ENCODE measurements at places on chromosomes 3 and 15.

- DNase-seq: no peak
Measured at GRCh38 chr3:141279077-141279967, 47.7 kb downstream of the PXYLP1 start.

GRCh38 chr3:172259111-172259541, 189.1 kb downstream of the GHSR start:
- DNase-seq: no peak

DNA sequence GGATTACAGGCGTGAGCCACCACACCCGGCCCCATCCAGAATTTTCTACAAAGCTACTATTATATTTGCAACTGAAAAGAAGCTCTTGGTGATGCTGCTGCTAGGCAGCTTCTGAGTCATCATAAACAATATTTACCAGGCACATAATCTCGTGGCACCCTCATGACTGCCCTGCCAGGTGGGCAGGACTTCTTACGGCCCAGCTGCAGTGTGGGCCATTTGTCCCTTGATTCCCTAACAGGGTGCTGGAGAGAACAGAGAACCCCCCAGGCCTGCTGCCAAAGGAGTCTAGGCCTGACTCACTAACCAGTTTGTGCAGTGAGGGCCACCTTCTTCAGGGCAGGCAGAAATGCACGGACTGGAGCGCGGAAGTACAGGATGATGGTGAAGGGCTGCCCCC, 4.9 kb downstream of the EPB42 start:
- DNase-seq: no peak

GRCh38 chr3:167008791-167009190, 371.3 kb downstream of the ZBBX start:
- no peak for DNase-seq

DNA sequence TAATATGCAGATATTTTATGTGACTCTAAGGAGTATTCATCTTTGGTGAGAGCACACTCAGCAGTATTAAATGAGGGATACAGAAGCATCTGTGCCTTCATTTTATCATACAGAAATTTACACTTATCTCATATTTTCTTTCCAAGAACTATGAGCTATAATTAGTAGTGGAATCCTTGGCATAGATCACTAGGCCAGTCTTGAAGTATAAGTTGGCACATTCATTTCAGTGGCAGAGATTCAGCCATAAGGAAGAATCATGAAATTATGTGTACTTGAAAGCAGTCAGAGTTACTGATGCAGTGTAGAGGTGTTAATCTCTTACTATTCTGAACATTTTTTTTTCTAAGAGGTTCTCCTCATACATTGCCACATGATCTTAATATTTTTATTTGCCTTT, 393.6 kb upstream of the GOLIM4 start:
- no peak for DNase-seq

DNA sequence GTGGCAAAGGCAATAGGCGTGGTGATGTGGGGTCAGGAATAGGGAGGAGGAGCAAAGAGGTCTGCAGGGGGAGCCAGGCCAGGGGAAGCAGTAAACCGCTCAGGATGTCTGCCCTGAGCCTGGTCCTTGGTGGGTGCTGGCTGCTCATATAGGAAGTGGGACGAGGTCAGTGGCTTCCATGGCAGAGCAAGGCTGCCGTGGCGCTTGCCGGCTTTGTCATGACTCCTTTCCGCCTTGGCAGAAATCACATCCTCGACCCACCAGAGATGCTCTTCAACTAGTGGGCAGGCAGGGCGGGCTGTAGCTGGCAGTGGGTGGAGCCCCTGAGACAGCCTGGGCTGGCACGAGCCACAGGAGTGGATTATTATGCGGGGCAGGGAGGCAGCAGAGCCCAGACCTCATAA, 13.1 kb upstream of the SKOR1 start:
- DNase-seq: no peak

GRCh38 chr3:159948429-159949144, 40.0 kb upstream of the IL12A start:
- no peak for DNase-seq

GRCh38 chr3:148998715-148999423, 7.5 kb downstream of the GYG1 start:
- DNase-seq: no peak

DNA sequence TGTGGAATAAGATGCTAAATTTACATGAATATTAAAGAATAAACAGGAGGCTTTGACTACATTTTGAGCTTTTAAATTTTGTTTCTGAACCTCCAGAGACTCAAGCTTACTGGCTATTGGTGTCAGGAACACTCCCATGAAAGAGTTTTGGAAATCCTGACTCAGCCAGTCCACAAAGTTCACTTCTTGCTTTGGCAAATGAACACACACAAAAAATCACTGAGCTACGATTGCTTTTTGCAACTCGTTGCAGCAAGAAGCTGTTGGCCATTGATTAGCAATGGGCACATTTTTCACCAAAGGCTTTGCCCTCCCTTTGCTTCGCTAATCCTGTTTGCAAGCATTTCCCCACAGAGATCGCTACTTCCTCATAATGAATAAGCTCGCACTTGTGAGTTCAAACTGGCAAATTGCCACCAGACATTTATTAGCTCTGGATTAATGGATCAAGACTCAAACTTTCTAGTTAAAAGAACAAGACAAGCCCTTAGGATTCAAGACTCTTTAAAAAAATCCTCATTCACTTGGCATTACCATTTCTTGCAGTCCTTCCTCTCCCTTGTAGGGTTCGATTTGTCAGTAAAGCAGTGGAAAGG, 343.2 kb upstream of the ONECUT1 start:
- no peak for DNase-seq

DNA sequence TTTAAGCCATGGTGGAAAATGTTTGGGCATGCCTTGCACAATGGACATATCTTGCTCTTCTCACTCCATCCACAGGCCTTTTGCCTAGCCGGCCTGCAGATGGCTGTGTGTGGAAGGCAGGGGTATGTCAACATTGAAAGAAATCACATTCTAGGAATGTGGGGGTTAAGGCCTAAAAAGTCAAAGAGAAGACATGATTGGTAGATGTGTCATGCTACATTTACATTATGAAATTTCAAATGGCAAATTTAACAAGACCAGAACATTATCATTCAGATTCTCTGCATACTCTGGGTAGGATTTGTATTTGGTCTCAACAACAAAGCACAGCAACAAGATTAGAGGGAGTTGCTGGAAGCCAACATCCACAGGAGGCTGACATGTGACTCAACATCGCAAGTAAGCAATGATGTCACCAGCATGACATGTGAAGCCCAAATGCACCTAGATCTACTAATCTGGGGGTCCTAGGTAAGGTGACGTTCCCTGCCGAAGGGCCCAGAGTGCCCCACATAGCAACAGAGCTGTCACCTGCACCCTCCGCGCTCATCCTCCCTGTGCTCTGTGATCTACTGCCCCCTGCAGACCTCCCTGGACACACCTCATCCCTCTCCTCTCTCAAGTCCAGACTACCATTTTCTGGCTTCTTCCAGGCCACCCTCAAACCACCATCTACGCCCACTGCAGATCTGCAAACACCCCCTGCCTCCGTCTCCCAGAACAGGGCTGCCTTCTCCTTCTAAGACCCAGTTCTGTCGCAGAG, 39.4 kb downstream of the CLDN18 start:
- DNase-seq: no peak

GRCh38 chr3:161745741-161746140, 249.1 kb downstream of the OTOL1 start:
- no peak for DNase-seq

GRCh38 chr15:51677452-51677851, 3.9 kb upstream of the SCG3 start:
- DNase-seq: no peak

DNA sequence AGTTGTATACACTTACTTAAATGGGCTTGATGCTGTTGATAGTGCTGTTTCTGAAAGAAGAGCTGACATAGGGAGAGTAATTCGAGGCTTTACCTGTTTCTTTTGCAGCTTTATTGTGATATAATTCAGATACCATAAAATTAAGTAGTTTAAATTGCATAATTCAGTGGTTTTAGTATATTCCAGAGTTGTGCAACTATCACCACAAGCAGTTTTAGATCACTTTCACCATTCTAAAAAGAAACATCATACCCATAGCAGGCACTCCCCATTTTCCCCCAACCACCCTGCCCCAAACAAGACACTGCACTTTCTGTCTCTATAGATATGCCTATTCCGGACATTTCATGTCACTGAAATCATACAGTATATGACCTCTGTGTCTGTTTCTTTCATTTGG, 98.5 kb downstream of the MTHFS start:
- no peak for DNase-seq

GRCh38 chr15:70140543-70141375, 43.0 kb upstream of the TLE3 start:
- no peak for DNase-seq

DNA sequence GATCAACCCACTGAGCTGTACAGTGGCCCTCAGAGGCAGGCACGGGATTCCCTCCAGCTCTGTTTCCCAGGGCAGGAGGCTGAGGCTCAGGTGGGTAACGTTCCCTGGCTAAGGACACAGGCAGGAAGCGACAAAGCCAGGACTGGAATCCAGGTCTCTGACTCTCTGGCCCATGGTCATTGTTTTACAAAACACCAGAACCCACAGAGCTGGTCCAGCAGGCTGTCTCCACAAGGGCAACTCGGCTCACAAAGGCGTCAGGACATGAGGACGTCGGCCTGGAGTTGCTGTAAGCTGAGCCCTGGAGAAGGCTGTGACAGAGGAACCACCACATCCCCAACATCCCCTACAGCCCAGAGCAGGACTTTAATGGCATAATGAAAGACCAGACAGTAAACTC, 30.7 kb downstream of the NUP210 start:
- DNase-seq: no peak

DNA sequence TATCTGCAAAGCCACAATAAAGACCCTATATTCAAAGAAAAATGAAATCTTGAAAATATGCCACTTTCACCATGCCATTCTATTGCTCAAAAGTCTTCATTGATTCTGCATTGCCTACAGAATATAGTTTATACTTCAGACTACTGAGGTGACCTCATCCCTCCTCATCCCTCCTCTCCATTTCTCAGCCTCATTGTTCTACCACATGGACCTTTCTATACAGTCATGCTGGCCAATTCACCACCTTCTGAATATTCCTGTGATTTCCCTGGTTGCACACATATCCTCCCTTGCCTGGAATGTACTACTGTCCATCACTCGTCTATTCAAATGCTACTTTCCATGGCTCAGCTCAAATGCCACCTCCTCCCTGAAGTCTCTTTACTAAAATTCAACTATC, 3.5 kb upstream of the COL8A1 start:
- no peak for DNase-seq

DNA sequence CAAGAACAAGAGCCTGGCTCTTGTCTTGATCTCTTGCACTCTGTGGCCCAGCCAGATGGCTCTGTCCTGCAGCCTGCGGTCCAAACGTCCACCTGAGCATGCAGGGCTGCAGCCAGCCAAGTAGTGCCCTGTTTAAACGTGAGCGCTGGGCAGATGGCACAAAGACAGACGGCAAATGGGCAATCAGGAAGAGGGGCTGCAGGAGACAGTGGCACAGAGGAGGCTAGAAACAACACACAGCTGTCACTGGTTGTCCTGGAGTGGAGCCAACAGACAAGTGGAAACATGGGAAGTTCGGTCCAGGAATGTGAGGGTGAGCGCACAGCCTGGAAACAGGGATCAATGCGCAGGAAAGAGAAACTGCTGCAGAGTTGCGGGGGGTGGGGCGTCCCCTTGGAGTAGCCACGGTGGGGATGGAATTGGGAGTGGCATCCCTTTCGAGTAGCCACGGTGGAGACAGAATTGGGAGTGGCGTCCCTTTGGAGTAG, 10.7 kb upstream of the ZXDC start:
- no peak for DNase-seq

DNA sequence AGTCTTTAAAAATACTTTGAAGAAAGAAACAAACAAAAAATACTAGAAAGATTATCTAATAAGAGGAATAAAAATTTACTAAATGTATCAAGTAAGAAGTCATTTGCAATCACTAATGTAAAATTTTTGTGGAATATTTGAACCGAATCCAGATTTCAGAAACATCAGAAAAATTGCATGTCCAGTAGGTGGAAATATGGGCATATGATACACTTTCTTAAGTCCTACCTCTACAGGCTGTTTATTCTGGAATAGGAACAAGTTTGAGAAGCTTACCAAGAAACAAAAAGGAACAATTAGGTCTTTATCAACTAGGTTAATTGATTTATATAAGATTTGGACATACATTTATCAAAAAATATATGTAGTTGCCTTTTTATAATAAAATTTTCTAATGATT, 292.9 kb upstream of the ROBO1 start:
- no peak for DNase-seq

DNA sequence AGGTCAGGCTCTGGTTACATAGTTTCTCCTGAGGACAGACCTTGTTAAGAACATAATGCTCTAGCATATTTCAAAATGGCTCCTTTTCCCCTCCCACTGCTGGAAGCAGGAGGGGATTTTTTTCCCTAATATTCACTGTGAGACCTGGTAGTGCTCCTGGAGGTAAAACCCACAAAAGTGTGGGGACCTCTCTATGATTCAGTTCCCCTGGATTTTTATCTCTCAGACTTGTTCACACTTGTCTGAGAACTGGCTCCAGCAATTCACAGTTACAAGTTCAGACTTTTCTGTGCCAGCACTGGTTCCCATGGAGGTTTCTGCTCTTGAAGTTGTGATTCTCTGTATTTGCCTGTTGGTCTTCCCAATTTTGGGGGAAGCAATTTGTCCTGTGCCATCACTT, 36.3 kb upstream of the PCOLCE2 start:
- DNase-seq: no peak

DNA sequence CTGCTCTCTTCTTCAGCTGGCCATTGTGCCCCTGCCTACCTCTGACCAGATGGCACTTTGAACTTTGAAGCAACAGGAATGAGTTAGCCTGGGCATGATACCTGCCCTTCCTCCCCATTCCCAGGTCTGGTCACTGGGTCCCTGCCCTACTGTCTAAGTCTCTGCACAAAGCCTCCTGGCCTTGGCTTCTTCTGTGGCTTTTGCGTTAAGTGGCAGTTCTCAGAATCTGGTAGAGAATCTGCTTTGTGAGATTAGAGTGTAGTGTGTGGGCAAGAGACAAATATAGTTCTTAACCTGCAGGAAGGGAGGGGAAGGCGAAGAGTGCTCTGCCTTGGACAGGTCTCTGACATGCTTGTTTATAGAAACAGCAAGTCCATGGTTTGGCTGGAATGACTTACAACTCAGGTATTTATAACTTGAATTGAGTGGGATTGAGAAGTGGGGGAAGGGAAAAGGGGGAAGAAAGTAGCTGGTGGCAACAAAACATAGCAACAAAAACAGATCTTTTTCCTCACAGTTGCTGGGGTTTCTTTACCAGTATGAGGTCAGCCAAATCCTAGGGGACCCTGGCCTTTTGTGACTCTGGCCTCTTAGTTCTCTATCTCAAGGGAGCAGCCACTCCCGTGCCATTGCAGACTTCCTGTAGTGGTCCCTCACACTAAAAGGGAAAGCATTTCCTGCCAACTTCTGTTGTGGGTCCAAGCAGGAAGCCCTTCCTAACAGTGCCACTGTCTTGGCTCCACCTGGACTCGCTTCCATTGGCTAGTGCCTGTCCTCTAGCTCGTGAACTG, 16.7 kb downstream of the MAPKBP1 start:
- no peak for DNase-seq
